NCI-H1417 (cell line): ENCODE measurements at places on chromosomes 4 and X.

DNA sequence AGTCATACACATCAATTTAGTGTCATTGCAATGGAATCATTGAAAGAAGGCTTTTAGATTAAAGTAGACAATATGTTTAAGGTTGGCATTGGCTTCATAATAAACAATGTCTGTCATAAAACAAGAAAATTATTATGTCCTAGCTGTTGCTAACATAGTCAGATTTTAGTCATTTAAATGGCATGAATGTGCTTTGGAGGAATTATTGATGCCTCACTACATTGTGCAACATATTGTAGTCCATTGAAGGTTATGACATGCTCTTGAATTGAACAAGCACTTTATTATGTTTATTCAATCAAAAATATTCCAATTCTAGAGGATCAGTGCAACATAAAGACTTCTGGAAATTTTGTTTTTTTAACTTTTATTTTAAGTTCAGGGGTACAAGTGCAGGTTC, 489.8 kb upstream of the AMOT start:
- DNase-seq: no peak

- DNase-seq: no peak
Measured at GRCh38 chr4:153140294-153140693, 63.9 kb upstream of the TRIM2 start.

- no peak for DNase-seq
Measured at GRCh38 chrX:72052415-72053090, 79.2 kb downstream of the RTL5 start.

DNA sequence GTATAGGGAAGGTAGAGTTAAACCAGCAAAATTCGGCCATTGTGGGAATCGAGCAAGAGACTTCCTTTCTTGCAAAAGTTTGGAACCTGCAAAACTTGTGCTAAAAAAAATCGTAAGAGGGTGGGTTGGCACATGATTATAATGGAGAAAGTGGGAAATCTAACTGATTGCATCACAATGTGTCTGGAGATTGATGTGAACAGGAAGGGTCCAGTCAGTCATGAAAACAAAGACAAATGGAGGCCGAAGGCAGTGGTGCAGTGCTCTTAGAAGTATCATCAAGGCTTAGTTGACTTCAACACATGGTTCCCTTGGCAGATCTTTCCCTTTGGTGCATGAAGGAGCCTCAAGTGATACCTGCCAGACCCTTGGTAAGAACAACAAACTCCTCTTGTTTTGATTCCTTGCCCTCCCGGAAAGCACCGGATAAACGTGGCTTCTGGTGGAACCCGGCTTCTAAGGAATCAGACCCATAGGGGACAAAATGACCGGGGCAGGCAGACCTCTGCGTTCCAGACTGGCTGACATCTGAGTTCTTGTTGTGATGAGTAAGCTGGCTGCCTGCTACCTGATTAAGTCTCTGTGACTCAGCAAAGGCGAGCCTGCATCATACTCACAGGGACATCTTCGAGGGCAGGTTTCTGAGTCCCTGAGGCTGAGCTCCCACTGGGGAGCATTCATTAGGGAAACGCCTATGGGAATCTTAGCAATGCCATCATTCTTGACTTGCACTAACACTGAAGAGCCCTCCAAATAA, 87.7 kb upstream of the MAP3K15 start:
- no peak for DNase-seq

DNA sequence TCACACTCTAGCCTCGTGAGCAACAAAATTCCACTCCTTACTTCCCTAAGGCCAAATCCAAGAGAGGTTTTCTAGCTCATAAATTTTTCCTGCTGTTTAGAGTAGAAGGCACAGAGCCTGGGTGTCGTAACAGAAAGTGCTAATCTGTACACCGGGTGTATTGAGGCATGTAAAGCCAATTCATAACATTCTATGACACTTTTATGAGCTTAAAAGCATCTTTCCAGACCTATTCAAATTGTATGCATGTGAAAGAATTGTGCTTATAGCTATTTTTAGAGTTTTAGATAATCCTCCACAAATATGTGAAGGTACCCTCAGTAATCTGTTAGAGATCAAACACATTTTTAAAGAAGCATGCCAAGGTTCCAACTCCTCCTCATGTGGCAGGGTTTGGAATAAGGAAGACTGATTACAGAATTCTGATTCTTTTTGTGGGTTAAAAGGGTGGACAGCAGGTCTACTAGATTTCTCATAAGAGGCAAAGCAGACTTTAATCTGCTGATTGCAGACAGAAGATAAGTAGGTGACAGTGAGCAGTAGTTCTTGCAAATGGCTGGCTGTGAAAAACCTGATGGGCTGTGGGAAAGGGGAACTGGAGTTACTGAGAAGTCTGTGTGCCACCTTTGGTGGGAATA, 25.5 kb upstream of the LRCH2 start:
- DNase-seq: no peak

DNA sequence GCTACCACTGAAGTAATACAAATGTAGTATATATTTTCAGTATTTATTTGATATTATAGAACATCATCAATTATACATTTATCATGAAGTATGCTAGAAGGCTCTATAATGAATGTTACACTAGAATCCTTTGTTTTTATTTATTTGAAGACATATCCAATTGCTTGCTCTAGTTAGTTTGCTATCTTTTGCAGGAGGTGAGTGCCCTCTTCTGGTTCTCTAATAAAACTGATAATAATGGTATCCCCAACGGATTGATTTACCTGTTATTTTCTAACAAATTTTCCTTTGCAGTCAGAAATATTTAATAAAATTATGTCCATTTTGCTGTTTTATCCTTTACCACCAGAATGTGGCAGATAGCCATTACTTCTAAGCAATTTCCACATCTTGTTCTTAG, 274.3 kb upstream of the TACR3 start:
- DNase-seq: peak; percentile 62

DNA sequence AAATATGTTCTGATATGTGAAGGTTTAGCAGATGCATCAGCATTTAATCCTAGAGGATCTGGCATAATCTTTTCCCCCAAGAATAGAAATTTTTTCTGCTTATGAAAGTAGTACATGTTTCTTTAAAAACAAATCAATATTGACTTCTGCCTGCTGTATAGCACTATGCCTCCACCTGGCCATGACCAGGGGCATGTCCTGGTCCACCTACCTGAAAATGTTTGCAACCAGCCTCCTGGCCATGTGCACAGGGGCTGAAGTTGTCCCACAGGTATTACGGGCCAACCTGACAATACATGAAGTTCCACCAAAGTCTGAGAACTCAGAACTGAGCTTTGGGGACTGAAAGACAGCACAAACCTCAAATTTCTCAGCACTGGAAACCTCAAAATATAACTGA, 10.0 kb downstream of the HPRT1 start:
- no peak for DNase-seq

DNA sequence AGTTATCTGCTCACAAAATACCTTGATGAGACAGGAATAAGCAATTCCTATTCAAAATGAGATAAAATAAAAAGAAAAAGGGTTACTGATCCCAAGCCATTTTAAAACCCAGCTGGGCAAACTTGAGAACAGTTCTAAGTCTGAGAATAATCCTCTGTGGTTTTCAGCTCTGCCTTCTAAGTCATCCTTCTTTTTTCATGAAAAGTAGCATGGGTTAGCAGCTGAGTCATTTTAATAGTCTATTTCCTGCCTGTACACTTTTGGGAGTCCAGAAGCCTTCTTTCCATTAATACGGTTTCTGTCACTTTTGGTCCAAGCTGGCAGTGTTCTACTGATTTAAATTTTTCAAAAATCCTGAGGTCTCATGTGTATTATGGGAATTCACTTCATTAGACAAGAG, 374.3 kb downstream of the IQCM start:
- DNase-seq: no peak

GRCh38 chrX:50776248-50776647, 37.7 kb downstream of the SHROOM4 start:
- no peak for DNase-seq

DNA sequence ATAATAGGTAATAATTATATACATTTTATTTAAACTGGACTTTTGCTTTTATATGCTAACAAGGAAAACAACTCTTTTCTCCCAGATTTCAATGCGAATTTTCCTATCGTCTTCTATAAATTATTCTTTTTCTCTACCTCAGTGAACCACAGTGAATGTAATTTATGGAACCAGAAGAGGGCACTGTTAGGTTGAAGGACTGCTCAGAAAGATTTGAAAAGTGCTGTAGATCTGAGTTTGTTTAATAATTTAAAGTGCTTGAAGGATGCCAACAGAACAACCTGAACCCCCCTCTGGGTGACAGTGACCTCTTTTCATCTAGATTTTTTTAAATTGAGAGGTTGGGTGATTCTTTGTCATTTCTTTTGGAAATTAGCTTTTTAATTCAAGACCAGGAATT, 54.9 kb downstream of the PHOX2B start:
- DNase-seq: peak; percentile 77

GRCh38 chr4:107725281-107725859, 5.3 kb upstream of the PAPSS1 start:
- DNase-seq: no peak

GRCh38 chr4:552019-552418, 24.1 kb downstream of the TMEM271 start:
- DNase-seq: no peak

DNA sequence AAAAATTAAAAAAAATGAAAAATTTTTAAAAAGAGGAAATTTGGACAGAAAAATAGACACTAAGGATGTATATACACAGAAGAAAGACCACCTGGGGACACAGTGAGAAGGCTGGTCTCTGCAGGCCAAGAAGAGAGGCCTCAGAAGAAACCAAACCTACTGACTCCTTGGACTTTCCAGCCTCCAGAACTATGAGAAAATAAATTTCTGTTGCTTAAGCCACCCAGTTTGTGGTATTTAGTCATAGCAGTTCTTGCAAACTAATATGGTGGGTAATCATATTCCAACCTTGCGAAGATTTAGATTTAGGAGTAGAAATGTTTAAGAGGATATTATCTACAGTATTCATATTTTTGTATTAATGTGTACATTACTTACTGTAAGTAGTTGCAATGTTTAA, 56.4 kb downstream of the COQ2 start:
- DNase-seq: no peak

DNA sequence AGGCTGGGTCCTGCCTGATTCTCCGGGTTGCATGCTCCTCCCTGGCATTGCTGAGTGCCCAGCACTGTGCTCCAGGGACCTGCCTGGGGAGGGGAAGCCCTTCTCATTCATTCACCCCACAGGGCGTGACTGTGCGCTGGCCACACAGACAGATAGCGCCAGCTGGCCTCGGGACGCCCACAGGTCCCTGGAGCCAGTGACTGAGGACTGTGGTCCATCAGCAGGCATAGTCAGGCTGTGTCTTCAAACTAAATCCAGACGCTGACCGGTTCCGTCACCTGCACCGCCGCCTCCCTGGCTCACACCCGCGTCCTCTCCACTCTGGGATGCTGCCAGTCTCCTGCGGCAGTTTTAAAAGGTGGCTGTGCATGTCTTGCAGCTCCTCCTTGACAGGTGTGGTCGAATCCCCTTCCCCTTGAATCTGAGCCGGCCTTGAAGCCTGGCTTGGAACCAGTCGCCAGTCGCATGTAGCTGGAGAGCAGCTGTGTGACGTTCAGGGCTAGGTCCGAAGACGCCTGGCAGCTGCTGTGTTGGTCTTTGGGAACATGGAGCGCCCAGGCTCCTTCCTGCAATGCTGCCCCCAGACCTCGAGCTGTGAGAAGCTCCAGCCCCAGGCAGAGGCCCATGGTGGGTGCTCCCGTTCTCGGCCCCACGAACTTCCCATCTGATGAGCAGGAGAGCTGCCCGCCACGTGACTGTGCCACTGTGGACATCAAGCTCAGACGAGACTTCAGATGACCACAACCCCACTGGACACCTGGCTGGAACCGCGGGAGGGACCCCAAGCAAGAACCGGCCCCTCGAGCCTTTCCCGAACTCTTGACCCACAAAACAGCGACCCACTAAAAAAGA, 94.1 kb downstream of the ADRA2C start:
- no peak for DNase-seq
